NCI-H1105 (cell line): ENCODE measurements at places on chromosomes 1 and 21.

GRCh38 chr1:147833231-147833860 is 69.2 kb upstream of the GJA8 start:
- no peak for DNase-seq

DNA sequence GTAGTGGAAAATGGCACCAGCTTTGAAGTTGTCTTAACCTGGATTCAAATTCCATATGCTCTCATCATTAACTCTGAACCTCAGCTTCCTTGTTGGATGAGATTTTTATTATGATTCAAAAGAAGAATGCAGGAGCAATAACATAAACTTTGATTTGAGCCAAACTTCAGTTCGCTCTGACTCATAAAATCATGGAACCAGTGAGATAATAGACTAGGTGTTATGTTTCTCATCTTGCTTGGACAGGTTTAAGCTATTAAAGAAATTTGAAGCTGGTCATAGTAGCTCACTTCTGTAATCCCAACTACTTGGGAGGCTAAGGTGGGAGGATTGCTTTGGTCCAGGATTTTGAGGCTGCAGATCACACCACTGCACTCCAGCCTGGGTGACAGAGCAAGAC is 172.8 kb downstream of the CLEC20A start:
- DNase-seq = no peak

GRCh38 chr1:157077394-157077793 is 22.2 kb downstream of the ETV3L start:
- DNase-seq = no peak

DNA sequence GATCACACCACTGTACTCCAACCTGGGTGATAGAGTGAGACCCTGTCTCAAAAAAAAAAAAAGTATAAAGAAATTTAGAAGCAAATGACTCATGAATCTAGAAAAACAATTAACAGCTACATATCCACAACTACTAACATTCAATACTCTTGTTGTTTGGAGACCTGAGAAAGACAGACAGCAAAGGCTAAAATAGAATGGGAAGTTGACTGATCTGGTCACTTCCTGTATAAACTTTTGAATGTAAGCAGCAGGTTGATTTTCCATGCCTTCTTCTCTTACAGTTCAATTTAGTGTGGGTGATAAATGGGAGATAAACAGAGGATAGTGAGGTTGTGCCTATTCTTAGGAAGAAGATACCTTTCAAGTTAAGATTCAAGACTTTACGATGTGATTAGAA is 85.2 kb downstream of the TGFB2 start:
- no peak for DNase-seq

- DNase-seq = no peak
Measured at GRCh38 chr1:108703939-108704338, 8.8 kb upstream of the FNDC7 start.
